ENCODE measurements at places on chromosomes 3 and 15.

- no peak for DNase-seq
These were observed 1075.9 kb upstream of the CFAP20DC start for GRCh38 chr3:60125686-60126085.

GRCh38 chr15:22904736-22905135 lies 66.3 kb downstream of the NIPA2 start:
- DNase-seq = no peak

GRCh38 chr3:13187593-13187992 lies 114.4 kb upstream of the IQSEC1 start:
- no peak for DNase-seq

DNA sequence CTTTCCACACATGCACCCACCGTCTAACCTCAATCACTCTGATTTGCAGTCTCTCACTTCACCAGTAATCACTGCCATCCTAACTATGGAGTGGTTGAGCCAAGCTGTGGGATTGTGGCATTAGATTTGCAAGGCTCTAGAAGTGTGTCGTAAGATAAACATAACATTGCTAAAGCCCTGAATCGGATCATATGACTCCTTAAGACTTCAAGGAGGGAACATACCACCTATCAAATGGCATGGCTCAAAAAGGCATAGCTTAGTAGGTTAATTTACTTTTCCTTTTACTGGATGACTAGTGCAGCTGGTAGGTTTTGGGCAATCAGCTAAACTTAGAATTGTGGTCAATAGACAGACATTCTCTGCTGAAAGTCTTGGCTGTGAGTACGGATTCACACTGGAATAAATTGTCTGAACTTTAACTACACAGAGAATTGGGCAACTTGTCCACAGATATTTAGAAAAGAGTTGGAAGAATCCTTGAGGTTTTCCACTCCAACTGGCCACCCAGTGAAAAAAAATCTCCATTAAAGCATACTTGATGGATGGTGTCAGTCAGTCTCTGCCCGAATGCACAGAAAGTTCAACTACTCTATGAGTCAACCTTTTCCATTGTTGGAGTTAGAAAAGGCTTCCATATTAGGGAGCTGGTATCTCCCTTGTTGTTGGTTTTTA lies 476.7 kb upstream of the CBLB start:
- no peak for DNase-seq

GRCh38 chr15:49155834-49156627 lies 632 bp upstream of the COPS2 start:
- peak; percentile 17 for DNase-seq

DNA sequence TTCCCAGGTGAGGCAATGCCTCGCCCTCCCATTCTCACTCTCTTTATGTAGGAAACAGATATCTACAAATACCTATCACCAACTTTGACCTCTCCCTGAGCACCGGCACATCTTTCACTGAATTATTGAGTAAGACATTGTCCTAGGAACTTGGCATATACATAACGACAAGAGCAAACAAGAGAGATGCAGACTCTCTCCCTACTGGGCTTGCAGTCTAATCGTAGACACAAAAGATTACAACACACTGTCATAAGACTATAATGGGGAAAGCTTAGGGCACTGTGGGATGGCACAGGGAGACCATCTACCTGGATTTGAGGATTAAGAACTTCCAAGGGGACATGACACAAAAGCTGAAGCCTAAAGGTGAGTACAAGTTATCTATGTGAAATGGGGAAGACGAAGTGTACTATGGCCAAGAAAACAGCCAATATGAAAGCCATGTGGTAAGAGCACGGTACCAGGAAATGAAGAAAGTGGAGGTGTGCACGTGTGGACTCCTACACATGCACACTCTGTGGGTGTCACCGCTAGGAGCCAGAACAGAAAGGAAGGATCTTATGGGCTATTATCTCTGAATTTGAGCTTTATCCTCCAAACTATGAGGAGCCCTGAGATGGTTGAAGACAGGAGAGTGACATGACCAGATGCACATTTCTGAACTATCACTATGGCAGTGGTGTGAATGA lies 218.8 kb upstream of the STRIT1 start:
- no peak for DNase-seq

GRCh38 chr3:36893826-36894225 lies 51.0 kb downstream of the TRANK1 start:
- no peak for DNase-seq

DNA sequence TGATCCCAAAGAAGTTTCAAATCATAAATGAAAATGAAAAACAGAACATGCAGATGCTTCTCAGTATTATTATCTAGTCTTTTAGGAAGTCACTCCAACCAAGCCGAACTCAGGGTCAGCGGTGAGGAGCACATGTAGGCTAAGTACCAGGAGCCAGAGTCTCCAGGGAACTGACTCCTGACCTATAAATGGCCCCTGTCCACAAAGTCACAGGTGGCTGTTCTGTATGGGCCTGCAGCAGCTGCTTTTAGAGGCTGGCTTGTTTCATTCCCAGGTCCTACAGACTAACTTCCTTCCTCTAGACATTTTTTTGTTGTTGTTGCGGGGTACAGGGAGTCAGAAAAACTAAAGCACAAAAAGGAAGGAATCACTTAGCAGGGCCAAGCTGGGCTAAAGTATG lies 54.6 kb downstream of the DAPK2 start:
- no peak for DNase-seq

- no peak for DNase-seq
These were observed 358.9 kb downstream of the RBMS3 start for GRCh38 chr3:29639578-29640290.

DNA sequence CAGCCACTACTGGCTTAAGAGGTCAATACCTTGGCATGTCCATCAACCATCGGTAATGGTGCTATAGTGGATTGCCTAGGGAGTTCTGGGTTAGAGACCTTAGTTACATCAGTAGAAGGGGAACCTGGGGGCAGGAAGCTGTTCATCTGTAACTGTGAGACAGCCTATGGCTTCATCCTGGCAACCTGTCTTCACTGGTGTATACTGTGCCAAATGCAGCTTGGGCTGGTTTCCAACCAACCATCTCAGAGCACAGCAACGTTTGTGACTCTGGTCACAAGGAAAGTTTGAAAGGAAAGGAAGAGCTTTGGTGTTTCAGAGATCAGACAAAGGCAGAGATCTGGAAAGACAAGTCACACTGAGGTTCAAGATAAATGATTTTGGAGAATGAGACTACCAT lies 93.8 kb downstream of the TJP1 start:
- DNase-seq = no peak

DNA sequence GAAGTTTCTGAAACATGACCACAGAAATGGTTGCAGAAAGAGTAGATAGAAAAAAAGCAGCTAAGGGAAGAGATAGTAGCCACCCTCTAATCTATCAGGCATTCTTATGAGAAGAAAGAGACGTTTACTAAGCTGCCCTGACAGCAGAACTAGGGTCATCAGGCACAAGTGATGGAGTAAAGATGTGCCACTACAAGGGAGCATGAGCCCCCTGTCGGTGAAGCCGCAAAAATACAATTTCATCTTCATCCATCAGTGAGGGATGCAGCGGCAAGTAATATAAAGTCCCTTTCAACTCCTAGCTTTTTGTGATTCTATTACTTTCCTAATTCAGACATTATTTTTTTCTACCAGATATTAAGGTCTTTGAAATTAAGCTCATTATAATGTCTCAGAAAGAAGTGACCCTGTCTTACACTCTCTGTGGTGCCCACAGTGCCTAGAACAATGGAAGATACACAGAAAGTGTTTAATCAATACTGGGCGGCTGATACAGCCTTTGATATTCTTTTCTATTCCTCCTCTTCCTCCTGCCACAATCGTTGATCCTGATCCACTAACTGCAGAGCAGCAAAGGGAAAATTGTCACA lies 651.6 kb downstream of the NTRK3 start:
- DNase-seq = peak; percentile 26

DNA sequence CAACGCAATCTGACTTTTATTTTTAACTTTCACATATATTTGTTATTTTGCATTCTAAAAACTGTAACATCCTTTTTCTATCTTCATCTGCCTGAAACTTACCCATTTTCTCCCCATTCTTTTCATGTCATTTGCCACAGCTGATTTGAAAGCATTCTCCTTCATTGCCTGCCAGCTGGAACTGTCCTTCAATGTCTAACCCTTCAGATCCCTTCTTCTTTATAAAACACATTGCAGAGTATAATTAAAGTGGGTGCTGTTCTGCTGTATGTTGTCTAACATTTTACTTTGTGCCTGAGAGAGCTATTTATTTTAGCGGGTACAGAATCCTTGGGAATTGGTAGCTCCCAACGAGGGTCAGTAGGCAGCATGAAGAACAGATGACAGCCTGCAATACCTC lies 827.4 kb downstream of the IGSF11 start:
- DNase-seq = no peak

DNA sequence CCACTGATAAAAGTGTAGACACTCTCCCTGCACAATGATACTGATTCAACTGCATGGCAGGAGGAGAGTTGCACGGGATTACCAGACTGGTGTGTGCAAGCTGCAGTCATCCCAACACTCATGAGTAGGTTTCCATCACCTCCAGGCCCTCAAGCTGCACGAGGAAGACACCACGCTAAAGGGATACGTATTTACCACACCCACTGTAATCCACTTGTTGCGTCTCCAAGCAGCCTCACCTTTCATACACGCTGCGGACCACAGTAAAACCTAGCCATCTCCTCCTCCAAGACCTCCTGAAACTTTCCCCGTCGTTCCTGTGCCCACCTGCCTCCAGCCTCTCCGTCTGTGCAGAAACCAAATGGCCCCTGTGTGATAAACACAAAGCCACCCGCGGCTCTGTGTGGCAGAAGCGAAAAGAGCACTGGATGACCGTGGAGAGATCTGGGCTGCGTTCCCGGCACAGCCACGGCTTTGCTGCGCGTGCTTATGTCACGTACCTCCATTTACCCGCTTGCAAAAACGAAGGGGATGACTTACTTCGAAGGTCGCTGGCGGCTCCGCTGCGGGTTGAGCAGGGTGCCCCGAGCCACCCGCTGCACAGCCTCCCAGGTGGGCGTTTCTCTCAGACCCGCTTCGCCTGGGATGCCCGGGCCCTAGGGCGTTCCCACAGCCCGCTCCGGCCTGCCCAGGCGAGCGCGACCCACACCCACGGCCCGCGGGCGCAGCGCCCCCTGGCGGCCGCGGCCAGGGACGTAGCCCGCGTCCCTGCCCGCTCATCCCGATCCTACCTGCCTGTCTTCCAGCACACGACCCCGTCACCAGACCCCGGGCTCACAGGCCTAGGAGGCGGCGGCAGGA lies 643 bp downstream of the ABCC5 start:
- peak; percentile 58 for DNase-seq

GRCh38 chr3:49781415-49782199 lies 4.7 kb downstream of the IP6K1 start:
- no peak for DNase-seq

GRCh38 chr15:67806536-67806935 lies 18.8 kb upstream of the SKOR1 start:
- no peak for DNase-seq

GRCh38 chr3:118973050-118973449 lies 61.6 kb downstream of the IGSF11 start:
- DNase-seq = no peak

GRCh38 chr3:39122813-39123212 lies 15.3 kb downstream of the TTC21A start:
- DNase-seq = no peak

- no peak for DNase-seq
These were observed 62.6 kb downstream of the BTD start for GRCh38 chr3:15664144-15664543.

- DNase-seq = no peak
These were observed 3.2 kb upstream of the BCL2L10 start for GRCh38 chr15:52115598-52116427.
